ENCODE measurements at places on chromosomes 6 and 20.
A peak's percentile ranks its signal among the peaks of the same experiment; 100 is the strongest.

DNA sequence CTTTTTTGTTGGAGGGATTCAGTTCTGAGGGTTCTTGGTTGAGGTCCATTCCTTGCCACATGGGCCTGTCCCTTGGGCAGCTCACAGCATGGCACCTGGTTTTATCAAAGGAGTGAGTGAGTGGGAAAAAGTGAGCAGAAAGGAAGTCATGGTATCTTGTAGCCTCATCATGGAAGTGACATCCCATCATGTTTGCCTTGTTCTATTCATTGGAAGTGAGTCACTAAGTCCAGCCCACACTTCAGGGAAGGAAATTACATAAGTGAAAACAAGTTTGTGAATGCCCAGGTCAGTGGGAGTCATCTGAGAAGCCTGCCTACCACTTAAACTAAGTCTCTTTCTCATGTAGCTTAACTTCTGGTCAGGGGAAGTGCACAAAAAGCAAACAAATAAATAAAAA lies 32.8 kb upstream of the ZNFX1 start:
- no peak for ATAC-seq

- ATAC-seq = no peak
Observed at GRCh38 chr6:124577734-124578281, 384.4 kb upstream of the RNF217 start.

DNA sequence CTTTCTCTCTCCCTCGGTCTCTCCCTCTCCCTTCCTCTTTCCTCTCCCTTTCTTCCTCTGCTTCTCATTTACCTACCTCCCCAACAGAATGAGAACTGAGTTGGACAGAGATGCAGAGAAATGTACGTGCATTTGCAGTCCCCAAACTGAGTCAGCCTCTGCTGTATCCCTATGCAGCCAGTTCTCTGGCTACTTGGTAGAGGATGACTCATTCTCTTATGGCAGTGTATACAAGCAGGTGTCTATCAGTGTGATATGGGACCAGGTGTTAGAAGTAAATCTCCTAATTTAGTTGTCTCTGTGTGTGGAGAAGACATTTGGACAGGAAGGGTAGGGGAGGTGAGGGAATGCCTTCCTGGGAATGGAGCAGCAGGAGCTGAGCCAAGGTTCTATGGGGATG lies 470.8 kb downstream of the CD109 start:
- no peak for ATAC-seq

GRCh38 chr20:35648836-35649235 lies 15.9 kb downstream of the CPNE1 start:
- no peak for ATAC-seq

GRCh38 chr6:51025082-51025777 lies 206.6 kb downstream of the TFAP2B start:
- no peak for ATAC-seq

DNA sequence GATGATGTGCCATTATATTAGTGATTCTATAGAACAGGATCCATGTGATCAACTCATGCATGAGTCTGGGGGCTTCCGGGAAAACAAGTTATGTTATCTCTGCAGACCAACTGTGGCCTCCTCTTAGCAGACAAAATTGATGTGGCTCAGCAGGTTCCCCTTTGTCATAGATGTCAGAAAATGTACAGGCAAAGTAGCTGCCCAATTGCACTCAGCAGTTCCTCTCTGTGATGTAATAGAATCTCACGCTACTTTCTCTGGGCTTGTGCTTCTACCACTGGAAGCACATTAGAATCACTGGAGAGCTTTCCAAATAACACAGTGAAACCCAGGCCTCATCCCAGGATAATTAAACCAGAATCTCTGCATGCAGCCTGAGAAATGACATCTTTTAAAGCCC lies 253.1 kb downstream of the SLC24A3 start:
- no peak for ATAC-seq

DNA sequence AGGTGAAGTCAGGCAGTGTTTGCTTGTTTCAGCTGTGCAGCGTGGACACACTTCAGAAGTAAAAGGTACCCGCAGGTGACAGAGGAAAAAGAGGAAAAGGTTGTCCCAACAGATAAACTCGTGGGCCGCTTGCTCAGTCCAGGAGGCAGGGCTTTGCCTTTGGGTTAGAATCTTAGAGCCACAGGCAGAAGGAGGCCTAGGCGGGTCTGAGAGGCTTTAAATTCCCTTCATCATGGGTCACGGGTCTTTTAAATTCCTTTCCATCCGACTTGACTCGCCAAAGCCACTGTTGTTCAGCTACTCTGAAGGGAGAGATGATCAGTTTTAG lies 48.2 kb downstream of the AGPAT4 start:
- ATAC-seq = no peak

DNA sequence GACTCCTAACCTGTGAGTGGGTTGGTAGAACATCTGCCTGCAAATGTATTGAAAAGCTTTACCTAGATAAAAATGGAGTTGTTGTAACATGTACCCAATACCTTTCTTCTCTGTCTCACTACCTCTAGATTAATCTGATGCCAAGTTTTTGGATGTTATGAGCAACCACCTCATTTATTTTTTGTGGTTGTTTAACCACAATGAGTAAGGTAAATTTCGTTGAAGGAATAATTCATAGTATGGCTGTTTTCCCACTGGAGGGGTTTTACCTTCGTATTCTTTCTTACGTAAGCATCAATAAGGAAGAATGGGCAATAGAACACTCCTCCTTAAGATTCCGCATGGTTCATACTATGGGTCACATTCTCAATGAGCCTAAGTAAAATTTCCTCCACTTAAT lies 165.4 kb downstream of the CDH26 start:
- no peak for ATAC-seq

DNA sequence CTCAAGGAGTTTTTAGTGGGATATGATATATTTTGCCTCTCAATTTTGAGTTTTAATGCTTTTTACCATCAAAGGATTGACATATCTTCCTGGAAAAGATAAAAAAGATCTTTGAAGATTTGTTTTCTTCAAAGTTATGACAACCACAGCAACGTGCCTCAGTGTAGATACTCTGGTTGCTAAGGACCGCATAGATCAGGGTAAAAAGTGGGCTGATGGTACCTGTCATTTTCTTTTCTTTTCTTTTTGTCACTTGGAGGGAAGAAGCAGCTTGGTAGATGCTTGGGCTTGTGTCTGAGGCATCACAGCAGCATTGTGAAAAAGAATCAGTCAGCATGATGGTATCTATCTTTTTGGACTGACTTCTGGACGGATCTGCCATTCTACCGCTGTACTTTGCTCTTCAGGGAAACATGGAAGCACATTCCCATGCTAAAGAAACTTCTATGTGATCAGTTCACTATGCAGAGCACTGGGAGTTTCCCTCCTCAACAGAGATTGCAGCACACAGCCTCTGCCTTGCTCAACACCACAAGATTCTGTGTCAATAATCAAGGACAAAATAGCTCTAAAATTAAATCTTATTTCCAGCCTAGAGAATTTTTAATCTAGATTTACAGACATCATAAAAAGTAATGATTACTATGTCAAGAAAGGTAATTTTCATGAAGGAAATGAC lies 54.8 kb upstream of the SGK1 start:
- no peak for ATAC-seq

DNA sequence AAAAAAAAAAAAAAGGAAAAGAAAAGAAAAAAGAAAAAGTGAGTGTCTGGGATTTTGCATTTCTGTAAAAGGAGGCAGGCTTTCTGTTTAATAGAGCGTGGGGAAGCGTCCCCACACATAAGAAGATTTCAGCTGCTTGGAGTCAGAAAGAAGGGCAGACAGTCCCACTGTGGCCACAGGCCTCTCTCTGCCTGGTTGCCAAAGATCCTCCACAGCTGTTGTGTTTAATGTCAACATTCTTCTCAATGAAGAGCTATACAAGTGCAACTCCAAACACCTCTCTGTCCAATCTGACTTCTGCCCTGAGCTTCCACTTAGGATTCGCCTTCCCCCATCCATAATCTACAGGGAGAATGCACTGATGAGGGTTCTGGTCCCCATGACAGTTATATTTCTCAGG lies 64.3 kb upstream of the MLN start:
- ATAC-seq = no peak

- ATAC-seq = no peak
Observed at GRCh38 chr6:135258970-135259369, 77.9 kb downstream of the MYB start.

GRCh38 chr6:123805921-123806320 lies 2.3 kb downstream of the NKAIN2 start:
- no peak for ATAC-seq

DNA sequence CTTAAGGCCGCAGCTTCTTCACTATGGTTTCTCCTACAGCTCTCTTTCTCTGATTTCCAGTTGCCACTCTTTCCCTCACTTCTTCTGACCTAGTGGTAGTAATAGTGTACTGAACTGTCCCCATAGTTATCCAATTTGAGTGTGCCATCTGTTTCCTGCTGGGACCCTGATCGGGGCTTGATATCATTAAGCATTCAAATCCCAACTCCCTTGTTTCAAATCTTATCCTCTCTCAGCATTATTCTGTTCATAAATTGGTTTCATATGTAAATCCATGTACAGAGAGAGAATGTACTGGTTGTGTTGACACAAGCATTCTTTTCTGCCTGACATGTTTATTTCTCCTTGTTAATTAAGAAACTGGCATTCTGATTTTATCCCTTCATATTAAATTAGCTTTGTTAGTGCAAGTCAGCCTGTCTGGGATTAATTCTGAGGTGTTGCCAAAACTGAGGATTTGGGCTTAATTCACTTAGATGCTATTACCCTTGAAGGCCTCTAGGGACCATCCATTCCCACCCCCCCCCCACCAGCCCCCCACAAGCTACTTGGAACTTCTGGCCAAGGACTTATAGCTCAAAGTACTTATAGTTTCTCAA lies 84.6 kb upstream of the PROKR2 start:
- no peak for ATAC-seq

DNA sequence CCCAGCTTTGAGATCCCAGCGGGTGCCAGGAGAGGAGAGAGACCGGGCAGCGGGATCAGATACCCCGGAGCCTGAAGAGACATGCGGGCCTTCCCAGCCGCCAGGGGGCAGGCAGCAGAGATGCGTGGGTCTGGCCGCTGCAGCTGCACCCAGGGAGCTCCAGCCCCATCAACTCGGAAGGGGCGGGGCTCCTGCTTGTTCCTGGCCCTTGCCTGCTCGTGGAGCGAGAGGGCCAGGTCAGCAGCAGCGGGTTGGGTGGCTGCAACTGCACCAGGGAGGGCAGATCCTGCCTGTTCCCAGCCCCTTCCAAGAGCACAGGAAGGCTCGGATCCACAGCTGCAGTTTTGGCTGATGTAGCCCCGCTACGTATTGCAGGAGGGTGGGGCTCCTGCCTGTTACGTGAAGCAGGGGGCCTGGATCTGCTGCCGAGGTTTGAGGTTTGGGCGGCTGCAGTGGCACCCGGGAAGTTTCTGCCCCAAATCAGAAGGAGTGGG lies 532.8 kb downstream of the RFPL4B start:
- peak; percentile 28 for ATAC-seq

DNA sequence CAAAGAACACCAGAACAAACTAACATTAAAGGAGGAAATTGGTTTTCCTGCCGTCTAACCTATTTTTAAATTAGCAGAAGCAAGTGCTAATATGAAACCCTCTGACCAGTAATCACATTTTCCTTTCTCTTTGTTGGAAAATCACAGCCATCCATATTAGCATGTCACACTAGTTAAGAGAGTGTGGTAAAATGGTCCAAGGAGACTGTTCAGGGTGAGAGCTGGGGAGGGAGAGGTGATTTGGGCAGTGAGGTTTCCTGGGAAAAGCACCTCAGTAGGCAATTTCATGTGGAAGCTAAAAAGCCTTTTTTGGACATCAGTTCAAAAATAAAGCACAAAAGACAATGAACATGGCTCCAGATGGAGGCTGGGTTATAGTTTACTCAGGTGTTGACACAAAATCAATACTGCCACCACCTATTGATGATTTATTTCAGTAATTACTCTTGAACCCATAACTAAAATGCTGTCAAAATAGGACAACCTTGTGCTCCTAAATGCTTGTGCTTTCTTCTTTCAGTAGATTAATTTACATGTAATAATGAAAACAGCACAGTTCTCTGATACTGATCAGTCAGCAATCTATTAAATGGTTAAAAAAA lies 333.2 kb downstream of the SAMD5 start:
- no peak for ATAC-seq

DNA sequence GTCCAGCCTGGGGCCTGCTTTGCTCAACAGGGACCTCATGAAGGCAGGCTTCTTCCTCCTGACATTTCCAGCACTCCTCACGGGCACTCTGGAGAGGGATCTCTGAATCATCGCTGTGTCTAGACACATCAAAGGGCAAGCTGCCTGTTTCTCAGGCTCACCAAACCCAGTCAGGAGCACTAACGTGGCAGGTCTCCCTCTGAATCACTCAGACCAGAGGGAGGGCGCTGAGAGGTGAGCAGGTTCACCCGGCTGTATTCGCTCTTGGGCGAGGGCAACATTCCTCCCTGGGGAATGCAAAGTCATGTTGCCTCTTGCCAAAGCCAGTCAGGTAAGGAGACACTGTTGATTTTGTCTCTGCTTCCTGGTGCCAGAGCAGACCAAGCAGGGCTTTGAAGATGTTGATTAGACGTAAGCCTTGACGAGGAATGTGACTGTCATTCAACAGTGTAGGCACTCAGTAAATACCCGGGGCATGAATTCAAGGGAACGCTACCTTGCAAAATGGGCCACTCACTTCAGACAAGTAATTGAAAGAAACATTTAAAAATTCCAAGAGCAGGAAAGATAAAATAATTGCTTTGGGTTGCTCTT lies 50.1 kb downstream of the CYP24A1 start:
- ATAC-seq = peak; percentile 32

- peak; percentile 44 for ATAC-seq
Observed at GRCh38 chr20:38434301-38434741, 807 bp downstream of the SNHG17 start.

DNA sequence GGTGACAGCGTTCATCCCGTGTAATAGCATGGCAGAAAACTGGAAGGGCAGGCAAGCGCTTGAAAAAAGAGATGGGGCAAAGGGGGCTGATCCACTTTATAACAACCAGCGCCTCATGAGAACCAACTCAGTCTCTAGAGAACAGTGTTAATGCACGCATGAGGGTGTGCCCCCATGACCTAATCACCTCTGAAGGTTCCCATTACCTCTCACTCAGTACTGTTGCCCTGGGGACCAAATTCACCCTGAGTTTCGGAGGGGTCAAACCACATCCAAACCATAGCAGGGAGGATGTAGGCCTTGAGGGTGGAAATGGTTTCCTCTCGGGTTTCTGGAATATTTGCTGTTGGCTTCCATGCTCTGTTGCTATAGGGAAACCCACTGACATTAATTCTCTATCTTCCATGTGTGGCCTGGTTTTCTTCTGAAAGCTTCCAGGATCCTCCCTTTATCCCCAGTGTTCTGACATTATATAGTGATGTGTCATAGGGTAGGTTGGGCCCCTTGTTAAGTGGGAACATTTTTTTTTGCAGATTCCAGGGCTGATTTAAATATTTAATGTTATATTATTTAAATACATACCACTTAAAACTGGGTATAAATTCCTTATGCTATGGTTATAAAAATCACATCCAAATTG lies 65.2 kb downstream of the PPP1R14C start:
- ATAC-seq = no peak

- no peak for ATAC-seq
Observed at GRCh38 chr6:41814629-41815028, 27.1 kb downstream of the TOMM6 start.

DNA sequence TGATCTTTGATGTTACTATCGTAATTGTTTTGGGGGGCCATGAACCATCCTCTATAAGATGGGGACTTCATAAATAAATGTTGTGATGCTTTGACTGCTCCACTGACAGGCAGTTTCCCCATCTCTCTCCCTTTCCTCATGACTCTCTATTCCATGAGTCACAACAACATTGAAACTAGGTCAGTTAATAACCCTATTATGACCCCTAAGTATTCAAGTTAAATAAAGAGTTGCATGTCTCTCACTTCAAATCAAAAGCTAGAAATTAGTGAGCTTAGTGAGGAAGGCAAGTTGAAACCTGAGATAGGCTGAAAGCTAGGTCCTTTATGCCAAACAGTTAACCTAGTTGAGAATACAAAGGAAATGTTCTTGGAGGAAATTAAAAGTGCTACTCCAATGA lies 491.0 kb downstream of the HAO1 start:
- no peak for ATAC-seq

Data from stimulated activated memory B cell treated with anti-CD40 and anti-IgM and Interleukin-4, amounts not matched to agents 10 μg/mL and 1 μg/mL and 100 μg/mL, for 72 hours (primary cell).